ENCODE measurements at places on chromosomes 4 and X. TPM values are rescaled to one million over a fixed set of nuclear protein-coding genes. Genes with fewer than 3 reads are reported as not detected.
A peak's percentile ranks its signal among the peaks of the same experiment; 100 is the strongest.

DNA sequence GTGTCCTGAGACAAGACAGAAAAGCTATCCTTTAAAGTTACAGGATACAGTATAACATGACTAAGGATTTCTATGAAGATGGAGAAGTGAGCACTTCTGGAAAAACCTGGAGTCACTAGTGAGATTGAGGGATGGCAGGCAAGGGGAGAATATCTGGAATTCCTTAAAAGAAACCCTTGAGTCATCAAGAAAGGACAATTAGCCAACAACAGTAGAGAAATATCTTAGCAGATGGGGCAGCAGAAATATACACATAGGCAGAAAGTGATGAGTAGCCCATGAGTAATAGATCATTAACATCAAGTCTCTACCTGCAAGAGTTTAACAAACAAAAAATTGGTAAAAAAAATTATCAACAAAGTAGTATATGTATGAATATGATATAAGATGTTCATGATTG lies 858.8 kb upstream of the FRG1 start:
- DNase-seq: no peak
- no peaks in the 10 kb centered on the region for H3K27me3 ChIP-seq
- no peaks in the 10 kb centered on the region for H3K36me3 ChIP-seq
- no peaks in the 10 kb centered on the region for H3K4me1 ChIP-seq
- no peak overlapping the region for H3K27ac ChIP-seq

- no peaks in the 10 kb centered on the region for H3K27me3 ChIP-seq
- no peak overlapping the region for H3K4me3 ChIP-seq
- no peaks in the 10 kb centered on the region for H3K36me3 ChIP-seq
- H3K27ac ChIP-seq: no peak overlapping the region
Observed at GRCh38 chr4:127347936-127348335, 284.8 kb upstream of the INTU start.

DNA sequence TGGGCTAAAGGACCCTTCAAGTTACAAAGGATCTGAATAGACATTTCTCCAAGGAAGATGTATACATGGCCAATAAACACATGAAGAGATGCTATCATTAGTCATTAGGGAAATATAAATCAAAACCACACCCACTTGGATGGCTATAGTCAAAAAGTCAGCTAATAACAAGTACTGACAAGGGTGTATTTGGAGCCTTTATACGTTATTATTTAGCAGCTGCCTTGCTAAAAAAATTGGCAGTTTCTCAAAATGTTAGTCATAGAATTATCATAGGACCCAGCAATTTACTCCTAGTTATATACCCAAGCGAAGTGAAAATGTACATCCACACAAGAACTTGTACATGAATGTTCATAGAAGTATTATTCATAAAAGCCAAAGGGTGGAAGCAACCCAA lies 112.7 kb upstream of the DUSP21 start:
- no peaks in the 10 kb centered on the region for H3K27me3 ChIP-seq
- no peak overlapping the region for H3K27ac ChIP-seq
- no peak for DNase-seq

GRCh38 chrX:47501226-47502074 lies 18.4 kb upstream of the ZNF41 start:
- H3K4me1 ChIP-seq: peaks cover 7% of the 10 kb centered on the region
- no peak for DNase-seq
- no peak overlapping the region for H3K27ac ChIP-seq
- no peaks in the 10 kb centered on the region for H3K36me3 ChIP-seq

DNA sequence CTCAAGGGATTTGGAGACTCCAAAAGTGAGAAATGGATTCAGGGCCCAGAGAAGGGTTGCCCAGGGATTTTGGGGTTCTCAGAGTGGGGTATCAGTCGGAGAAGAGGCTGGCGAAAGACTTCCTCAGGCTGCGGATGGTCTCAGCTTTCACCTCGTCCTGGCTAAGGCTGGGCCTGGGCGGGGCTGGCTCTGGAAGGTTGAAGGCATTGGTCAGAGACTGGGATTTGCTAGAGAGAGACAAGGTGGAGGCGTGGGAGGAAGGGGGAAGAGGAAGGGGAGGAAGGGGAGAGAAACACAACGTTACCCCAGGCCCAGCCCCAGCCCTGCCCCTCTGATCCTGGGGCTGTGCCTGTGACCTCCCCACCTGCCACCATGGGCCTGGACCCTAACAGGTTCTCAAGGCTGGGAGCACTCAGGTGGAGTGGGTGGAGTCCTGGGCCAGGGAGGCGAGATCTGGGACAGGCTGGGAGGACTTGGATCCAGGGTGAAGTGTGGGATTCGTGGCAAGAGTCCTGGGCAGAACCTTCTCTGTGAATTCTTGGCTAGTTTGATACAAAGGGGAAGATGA lies 9.4 kb upstream of the TIMP1 start:
- H3K27ac ChIP-seq: no peak overlapping the region
- DNase-seq: no peak
- no peak overlapping the region for H3K4me3 ChIP-seq

DNA sequence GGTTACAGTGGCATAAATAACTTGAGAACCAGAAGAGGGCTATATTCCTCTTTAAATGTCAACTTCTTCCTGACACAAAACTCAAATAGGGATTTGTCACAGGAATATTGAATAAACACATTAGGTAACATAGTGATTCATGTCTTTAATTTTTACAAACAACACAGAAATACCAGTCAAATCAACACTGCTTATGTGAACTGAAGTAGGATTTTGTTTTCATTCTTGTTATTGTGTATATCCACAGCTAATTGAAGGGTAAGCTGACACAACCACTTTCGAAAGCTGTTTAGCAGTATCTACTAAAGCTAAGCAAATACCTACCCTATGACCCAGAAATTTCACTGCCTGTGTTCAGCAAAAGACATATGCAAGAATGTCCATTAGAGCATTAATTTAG lies 120.4 kb upstream of the EOLA2 start:
- H3K27me3 ChIP-seq: peaks cover 7% of the 10 kb centered on the region
- H3K4me1 ChIP-seq: no peaks in the 10 kb centered on the region
- DNase-seq: no peak
- H3K36me3 ChIP-seq: no peaks in the 10 kb centered on the region
- H3K27ac ChIP-seq: no peak overlapping the region

GRCh38 chr4:5460106-5460801 lies 248.1 kb downstream of the EVC2 start:
- H3K27ac ChIP-seq: no peak overlapping the region
- no peaks in the 10 kb centered on the region for H3K4me1 ChIP-seq
- no peak for DNase-seq
- H3K4me3 ChIP-seq: no peak overlapping the region
- H3K36me3 ChIP-seq: no peaks in the 10 kb centered on the region

- no peak overlapping the region for H3K27ac ChIP-seq
- no peak overlapping the region for H3K4me3 ChIP-seq
- H3K4me1 ChIP-seq: peaks cover 3% of the 10 kb centered on the region
Observed at GRCh38 chrX:10158279-10159144, 1.7 kb downstream of the CLCN4 start.

GRCh38 chrX:15207994-15208393 lies 61.9 kb downstream of the ASB9 start:
- no peaks in the 10 kb centered on the region for H3K27me3 ChIP-seq
- no peak overlapping the region for H3K4me3 ChIP-seq
- no peak for DNase-seq
- H3K36me3 ChIP-seq: peaks cover 8% of the 10 kb centered on the region

DNA sequence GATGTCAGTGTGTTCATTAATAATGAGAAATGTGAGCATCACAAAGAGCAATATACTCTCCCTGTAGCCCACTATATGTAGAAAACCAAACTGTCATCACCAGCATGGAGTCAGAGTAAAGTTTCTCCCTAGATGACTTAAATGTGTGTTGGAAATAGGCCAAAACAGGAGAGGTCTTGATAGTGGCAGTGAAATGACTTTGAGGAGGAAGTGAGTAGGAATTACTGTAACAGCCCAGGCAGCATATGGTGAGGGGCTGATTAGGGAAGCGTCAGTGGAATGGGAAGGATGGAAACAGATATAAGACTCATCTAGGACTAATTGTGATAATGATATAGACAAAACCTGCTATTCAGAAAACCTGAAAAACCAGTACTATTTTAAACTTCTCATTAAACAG lies 83.9 kb downstream of the ATXN3L start:
- no peaks in the 10 kb centered on the region for H3K27me3 ChIP-seq
- H3K36me3 ChIP-seq: no peaks in the 10 kb centered on the region
- DNase-seq: no peak
- H3K4me1 ChIP-seq: no peaks in the 10 kb centered on the region

- H3K4me3 ChIP-seq: no peak overlapping the region
- no peak overlapping the region for H3K27ac ChIP-seq
- DNase-seq: no peak
- no peaks in the 10 kb centered on the region for H3K36me3 ChIP-seq
Observed at GRCh38 chr4:13989501-13989900, 362.0 kb upstream of the BOD1L1 start.

DNA sequence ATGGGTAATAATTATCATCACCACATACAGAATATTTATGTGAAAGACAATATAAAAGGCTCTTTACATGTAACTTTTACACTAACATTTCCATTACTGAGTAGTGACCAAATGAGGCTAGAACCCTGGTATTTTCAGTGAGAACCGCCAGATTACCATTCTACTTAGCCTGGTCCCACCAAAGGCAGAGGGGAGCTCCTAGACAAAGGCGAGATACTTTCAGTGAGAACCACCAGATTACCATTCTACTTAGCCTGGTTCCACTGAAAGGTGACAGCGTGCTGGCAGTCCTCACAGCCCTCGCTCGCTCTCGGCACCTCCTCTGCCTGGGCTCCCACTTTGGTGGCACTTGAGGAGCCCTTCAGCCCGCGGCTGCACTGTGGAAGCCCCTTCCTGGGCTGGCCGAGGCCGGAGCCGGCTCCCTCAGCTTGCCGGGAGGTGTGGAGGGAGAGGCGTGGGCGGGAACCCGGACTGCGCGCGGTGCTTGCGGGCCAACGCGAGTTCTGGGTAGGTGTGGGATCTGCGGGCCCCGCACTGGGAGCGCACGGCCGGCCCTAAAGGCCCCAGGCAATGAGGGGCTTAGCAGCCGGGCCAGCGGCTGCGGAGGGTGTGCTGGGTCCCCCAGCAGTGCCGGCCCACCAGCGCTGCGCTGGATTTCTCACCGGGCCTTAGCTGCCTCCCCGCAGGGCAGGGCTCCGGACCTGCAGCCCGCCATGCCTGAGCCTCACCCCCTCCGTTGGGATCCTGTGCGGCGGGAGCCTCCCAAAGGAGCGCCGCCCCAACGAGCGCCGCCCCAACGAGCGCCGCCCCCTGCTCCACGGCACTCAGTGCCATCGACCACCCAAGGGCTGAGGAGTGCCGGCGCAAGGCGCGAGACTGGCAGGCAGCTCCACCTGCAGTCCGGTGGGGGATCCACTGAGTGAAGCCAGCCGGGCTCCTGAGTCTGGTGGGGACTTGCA lies 1276.1 kb downstream of the PCDH7 start:
- no peaks in the 10 kb centered on the region for H3K27me3 ChIP-seq
- DNase-seq: no peak
- no peak overlapping the region for H3K4me3 ChIP-seq
- H3K27ac ChIP-seq: no peak overlapping the region
- H3K36me3 ChIP-seq: no peaks in the 10 kb centered on the region
- no peaks in the 10 kb centered on the region for H3K4me1 ChIP-seq

DNA sequence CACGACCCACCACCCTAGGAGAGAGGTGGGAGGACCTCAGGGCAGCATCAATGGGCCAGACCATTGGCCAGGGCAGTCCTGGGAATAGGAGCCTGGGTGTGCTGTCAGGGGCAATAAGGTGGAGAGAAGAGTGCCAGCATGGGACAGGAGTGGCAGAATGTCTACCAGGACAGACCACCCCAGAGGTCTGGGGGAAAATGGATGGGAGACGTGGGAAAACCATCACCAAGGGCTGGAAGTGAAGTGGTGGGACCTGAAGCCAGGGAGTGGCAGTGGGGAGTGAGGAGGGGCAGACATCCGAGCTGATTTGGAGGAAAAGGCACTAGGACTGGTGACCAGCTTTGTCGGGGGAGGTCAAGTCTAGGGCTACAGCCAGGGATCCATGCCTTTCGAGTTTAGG lies 993 bp downstream of the EVC2 start:
- peaks cover 22% of the 10 kb centered on the region for H3K4me1 ChIP-seq
- H3K27ac ChIP-seq: no peak overlapping the region
- peaks cover 35% of the 10 kb centered on the region for H3K27me3 ChIP-seq
- DNase-seq: no peak
- peak overlapping the region; percentile 63 for H3K4me3 ChIP-seq

- H3K27me3 ChIP-seq: peaks cover 6% of the 10 kb centered on the region
- no peak overlapping the region for H3K27ac ChIP-seq
- H3K4me3 ChIP-seq: no peak overlapping the region
Observed at GRCh38 chr4:7618361-7618760, 183.6 kb upstream of the PSAPL1 start.

- no peaks in the 10 kb centered on the region for H3K27me3 ChIP-seq
- H3K27ac ChIP-seq: no peak overlapping the region
- DNase-seq: no peak
- peaks cover 23% of the 10 kb centered on the region for H3K36me3 ChIP-seq
Observed at GRCh38 chr4:75733369-75733768, 9.0 kb downstream of the USO1 start.

- no peak overlapping the region for H3K27ac ChIP-seq
- DNase-seq: no peak
- H3K27me3 ChIP-seq: peaks cover 2% of the 10 kb centered on the region
- H3K4me3 ChIP-seq: no peak overlapping the region
Observed at GRCh38 chr4:18180892-18181291, 159.3 kb upstream of the LCORL start.

- no peaks in the 10 kb centered on the region for H3K27me3 ChIP-seq
- no peaks in the 10 kb centered on the region for H3K4me1 ChIP-seq
- H3K27ac ChIP-seq: no peak overlapping the region
- no peak overlapping the region for H3K4me3 ChIP-seq
Observed at GRCh38 chrX:2336181-2336580, 164.6 kb downstream of the DHRSX start.

GRCh38 chr4:35541146-35541887 lies 703.0 kb downstream of the ARAP2 start:
- no peak overlapping the region for H3K27ac ChIP-seq
- H3K36me3 ChIP-seq: no peaks in the 10 kb centered on the region
- H3K27me3 ChIP-seq: no peaks in the 10 kb centered on the region
- H3K4me3 ChIP-seq: no peak overlapping the region
- H3K4me1 ChIP-seq: no peaks in the 10 kb centered on the region
- no peak for DNase-seq

GRCh38 chr4:38804654-38805295 lies at the start of gene TLR1:
TLR1 (minus strand) TSS chr4:38804791; CDS start chr4:38798831, 5,960 bp downstream.
- peaks cover 37% of the 10 kb centered on the region for H3K4me1 ChIP-seq
- DNase-seq: no peak
- H3K4me3 ChIP-seq: peak within 1 kb of the TSS; percentile 80
- H3K27ac ChIP-seq: peak within 1 kb of the TSS; percentile 85
- H3K27me3 ChIP-seq: no peaks in the 10 kb centered on the region

DNA sequence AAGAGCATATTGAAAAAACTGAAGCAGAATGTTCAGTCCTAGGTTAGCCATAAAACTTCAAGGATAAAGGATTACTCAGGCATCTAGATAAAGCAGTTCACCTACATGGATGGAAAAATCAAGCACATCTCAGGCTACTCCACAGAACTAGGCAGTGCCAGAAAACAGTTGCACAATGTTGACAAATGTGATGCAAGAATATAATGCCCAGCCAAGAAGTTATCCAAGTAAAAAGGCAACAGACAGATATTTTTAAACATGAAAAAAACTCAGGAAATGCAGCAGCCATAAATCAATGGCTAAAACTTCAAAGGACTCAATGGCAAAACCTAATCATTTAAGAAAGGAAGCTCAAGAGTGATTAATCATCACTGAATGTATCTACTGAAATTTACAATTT lies 456.0 kb upstream of the FAM241A start:
- H3K27ac ChIP-seq: no peak overlapping the region
- no peak for DNase-seq
- no peaks in the 10 kb centered on the region for H3K36me3 ChIP-seq
- H3K4me3 ChIP-seq: no peak overlapping the region
- no peaks in the 10 kb centered on the region for H3K4me1 ChIP-seq

MAGEE2 gene
- not detected for total RNA-seq

NOX1 gene
- not detected for total RNA-seq

TRIM75 gene
- not detected for total RNA-seq

TLR1 gene
- 12.0 TPM for total RNA-seq

NCAPG gene
- total RNA-seq: 77.7 TPM

VEGFD gene
- total RNA-seq: not detected

RHOXF1 gene
- total RNA-seq: not detected

All from activated CD4-positive, alpha-beta memory T cell treated with anti-CD3 and anti-CD28 coated beads, Interleukin-2, amount 10 ng/mL, durations not matched to agents 7 days and 5 days (primary cell).